Activated naive CD4-positive, alpha-beta T cell treated with anti-CD3 and anti-CD28 coated beads for 36 hours (primary cell): ENCODE measurements at places on chromosomes 1 and 21.

DNA sequence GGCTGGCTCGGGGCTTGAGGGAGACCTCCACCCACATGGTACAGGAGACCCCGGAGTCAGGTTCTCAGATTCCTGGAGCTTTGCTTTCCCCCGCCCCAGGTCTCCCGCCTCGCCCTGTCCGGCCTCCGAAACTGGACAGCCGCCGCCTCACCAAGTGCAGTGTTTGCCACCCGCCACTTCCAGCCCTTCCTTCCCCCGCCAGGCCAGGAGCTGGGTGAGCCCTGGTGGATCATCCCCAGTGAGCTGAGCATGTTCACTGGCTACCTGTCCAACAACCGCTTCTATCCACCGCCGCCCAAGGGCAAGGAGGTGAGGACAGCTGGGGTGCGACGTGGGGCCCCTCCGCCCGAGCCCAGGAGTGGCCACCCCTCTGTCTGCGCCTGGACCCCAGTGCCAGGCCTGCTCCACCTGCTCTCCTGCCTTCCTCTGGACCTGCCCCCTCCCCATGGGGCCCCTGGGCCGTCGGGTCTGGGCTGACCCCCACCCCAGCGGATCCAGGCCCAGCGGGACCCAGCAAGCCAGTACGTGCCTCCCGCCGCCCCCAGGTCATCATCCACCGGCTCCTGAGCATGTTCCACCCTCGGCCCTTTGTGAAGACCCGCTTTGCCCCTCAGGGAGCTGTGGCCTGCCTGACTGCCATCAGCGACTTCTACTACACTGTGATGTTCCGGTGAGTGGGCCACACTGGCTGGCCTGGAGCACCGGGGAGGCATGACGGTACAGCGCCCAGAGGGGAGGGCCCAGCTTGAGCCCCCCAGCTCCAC lies 8.7 kb downstream of the SELENON start:
- no peak for DNase-seq

DNA sequence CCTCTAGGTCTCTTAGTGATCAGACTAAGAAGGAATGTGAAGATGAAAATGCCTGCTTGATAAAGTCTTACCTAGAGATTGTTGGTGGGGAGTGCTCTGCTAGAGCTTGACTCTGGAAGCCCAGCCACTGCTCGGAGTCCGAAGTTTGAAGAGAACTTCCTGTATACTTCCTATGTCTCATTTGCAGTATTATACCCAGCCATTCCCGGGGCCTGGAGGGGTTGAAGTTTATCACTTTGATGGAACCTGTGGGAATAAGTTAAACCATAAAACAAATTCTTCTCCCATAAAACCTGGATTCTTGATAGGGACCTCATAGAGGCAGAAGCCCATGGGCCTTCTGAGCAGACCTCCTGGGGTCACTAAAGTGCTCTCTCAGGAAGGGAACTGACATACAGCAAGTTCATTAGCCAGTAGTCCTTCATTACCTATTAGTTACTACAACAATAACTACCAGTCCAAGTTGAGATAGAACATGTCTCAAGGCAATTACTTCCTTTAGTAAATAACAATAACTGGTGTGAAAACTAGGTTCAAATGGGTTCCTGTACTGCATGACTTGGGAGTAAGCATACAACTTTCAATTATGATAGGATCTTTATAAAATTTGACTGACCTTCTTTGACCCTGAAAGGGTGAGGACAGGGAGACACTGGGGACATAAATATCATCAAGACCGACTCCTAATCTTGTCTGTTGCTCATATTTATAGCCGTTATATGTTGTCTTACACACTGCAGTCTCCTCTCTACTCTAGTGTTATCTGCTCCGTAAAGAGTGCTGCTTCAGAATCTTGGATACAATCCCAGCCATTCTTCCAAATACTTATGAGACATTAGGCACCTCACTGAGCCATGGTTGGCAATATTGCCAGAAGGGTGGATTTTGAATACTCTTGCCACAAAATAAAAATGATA lies at the start of gene OR6N1:
OR6N1 (minus strand) TSS at position 246 of the 917 bp plus-strand sequence. CDS start 5,513 bp downstream, outside the sequence.
- DNase-seq: no peak

GRCh38 chr1:1359664-1360468 lies 1.5 kb upstream of the MXRA8 start:
- no peak for DNase-seq

DNA sequence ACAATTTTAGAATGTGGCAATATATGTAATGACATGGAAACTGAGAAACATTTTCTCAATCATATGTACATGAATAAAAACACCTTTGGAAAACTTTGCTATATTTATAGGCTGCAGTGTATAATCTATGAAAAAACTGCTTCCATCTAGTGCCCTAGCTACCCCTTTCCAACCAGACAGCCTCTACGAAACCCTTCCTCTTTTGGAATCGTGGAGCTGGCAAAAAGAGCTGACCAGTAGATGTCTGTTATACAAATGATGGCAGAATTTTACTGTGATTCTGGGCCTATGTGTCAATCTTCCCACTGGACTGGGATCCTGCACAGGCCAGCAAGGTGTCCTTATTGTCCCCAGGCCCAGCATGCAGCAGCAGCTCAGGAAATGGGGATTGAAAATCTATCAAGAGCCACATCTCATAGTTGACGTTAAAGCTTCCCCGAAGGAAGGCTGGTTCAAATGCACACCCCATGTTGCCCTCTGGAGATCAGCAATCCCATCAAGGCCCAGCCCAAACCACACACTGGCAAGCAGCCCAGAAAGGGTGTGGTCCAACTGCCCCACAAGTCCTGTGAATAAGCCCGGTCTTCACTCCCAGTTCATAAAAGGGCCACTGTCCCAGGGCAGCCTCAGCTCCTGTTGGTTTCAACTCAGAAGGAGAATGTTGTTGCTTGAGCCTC lies 8.8 kb upstream of the FAM20B start:
- no peak for DNase-seq

GRCh38 chr1:22729400-22729773 lies 18.7 kb downstream of the EPHB2 start:
- DNase-seq: no peak

GRCh38 chr1:157622471-157622870 lies 24.6 kb upstream of the FCRL4 start:
- no peak for DNase-seq

DNA sequence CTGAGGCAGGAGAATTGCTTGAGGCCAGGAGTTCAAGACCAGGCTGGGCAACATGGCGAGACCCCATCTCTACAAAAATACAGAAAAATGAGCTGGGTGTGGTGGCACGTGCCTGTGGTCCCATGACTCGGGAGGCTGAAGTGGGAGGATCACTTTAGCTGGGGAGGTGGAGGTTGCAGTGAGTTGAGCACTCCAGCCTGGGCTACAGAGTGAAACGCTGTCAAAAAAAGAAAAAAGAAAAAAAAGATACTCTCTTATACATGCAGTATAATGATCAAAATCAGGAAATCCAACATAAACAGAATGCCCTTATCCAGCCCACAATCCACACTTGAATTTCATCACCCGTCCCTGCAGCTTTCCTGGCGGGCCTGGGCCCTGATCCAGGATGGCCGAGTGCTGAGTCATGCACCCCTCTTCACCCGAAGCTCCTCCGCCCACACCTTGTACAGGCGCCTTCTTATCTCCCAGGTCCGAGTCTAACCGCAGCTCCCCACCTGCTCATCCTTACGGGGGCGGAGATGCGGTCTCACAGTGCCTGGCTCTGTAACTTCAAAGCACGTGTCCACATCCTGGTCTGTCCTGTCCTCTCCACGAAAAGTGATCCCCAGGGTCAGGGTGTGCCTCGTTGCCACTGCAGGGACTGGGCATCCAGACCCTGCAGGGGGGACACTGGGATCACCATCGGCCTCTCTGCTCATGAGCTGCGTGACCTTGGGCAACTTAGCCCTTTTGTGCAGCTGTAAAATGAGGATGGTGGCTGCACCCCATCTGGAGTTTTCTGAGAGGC lies 120.2 kb upstream of the SLC45A1 start:
- DNase-seq: no peak

- DNase-seq: no peak
Observed at GRCh38 chr1:186880982-186881381, 52.2 kb downstream of the PLA2G4A start.

DNA sequence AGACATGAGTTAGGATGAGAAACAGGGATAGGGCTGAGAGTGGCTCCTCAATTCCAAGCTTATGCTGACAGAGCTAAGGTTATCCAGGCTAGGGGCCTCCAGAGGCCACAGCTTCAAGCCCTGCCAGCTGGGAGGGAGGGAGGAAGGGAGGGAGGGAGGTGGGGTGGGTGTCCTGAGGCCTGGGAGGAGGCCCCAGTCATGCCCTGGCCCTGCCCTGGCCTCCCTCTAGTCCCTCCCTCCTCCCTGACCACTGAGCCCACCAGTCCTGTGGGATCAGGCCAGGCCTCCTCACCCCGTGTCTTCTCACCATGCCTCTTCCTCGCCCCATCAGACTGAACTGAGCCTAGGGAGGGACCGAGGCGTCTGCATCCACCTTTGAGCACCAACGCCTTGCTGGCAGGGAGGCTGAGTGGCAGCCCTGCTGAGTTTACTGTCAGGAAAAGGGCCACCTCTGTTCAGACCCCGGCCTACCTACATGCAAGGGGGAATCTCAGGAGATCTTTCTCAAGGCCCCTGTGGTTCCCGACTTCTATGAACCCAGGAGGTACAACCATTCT lies 116.1 kb downstream of the NPHP4 start:
- DNase-seq: no peak

DNA sequence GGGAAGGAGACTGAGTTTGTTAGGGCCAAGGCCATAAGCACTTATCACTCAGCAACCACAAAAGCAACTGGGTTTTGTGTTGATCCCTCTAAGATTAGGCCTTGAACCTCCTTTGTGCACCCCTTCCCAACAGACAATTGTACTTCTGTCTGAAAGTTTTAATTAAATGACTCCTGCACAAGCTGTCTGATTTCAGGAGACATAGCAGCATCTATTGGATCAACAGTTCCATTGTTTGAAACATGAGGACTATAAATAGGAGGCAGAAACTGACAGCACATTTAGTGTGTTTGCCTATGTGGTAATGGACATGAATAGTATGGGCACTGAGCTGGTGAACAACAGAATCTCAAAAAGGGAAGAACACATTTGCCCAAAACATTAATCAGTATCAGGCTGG lies 167.3 kb upstream of the KCNJ6 start:
- DNase-seq: no peak

- no peak for DNase-seq
Observed at GRCh38 chr1:56666112-56666608, 21.0 kb downstream of the PRKAA2 start.

DNA sequence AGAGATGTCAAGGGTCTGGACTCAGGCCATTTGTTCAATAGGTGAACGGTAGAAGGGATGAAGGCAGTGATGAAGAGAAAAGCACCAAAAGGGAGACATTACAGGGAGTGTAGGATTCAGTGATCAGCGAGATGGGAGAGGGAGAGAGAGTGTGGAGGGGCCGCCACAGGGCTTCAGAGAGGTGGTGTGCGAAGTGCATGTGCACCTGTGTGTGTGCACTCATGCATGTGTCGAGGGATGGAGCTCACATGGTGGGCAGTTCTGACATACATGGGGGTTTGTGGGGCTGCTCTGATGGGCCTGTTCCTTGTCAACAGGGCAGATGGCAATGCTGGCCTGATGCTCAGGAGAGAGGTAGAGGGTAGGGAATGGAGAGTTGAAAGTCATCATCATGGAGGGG lies 11.4 kb upstream of the KCNA2 start:
- no peak for DNase-seq

- DNase-seq: no peak
Observed at GRCh38 chr1:57167997-57168396, 202.2 kb upstream of the C8B start.

- no peak for DNase-seq
Observed at GRCh38 chr1:30771005-30771404, 13.4 kb upstream of the LAPTM5 start.

DNA sequence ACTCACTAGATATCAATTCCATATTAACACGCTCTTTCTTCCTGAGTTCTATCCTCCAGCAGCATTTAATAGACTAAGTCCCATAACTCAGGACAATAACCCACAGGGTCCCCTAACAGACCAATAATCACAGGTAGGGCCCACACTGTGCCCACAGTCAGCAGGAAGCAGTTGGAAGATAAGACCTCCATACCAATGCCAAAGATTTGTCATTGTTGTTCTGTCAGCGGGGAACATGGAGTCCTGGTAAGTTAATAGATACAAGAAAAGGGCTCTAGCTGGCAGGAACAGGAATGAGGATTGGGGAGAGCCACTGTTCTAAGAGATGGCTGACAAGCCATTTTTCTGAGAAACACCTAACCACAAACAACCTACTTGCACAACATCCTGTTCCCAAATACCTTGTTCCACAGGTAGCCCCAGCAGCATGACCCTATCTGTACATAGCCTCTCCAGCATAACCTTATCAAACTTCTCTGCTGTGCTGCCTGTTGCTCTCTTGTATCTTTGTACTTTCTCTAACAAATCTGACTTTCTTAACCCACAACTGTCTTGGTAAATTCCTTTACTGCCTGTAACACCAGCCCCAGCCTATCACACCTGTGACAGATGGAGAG lies 142.0 kb upstream of the KCNJ15 start:
- no peak for DNase-seq

DNA sequence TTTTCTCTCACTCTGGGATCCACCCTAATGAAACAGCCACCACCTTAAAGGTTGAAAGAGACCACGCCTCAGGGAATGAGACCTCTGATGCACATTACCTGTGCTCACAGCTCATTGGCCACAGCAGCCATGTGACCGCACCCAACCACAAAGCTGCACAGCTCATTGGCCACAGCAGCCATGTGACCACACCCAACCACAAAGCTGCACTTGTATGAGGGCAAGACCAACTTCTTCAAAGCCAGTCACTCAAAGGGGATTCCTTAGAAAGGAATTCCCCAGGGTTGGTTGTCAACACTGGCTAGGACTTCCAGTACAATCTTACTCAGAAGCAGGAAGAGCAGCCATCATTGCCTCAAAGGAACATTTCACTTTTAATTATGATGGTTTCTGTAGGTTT lies 43.6 kb upstream of the PDE9A start:
- DNase-seq: peak; percentile 86

DNA sequence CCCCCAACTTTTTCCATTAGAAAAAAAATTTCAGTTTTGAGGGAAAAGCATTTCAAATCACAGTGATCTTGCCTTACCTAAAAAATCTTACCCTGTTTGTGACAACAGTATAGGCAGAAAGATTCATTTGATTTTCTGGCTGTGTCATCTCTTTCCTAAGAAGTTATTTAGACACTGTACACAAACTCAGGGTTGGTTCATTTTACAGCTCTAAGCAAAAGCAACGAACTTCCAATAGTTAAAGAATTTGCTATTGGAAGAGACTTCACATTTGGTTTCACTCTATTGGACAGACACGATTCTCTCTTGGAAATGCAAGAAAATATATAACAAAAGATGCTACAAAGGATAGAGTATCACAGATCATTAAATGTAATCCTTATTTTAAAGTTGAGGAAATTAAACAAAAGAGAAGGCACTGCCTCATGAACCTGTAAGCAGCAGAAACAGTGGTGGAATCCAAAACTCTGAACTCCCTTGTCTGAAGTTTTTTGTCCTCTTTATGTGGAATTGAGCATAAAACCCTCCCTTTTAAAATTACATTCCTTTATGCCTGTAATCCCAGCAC lies 20.8 kb downstream of the EYA3 start:
- no peak for DNase-seq

GRCh38 chr1:222250376-222250775 lies 297.5 kb downstream of the HHIPL2 start:
- DNase-seq: no peak

- DNase-seq: no peak
Observed at GRCh38 chr1:214008791-214009422, 21.1 kb downstream of the PROX1 start.
